Stimulated activated CD4-positive, alpha-beta T cell treated with anti-CD3 and anti-CD28 coated beads, Interleukin-2, amount 100 ng/mL, for 4 hours (primary cell): ENCODE measurements at places on chromosomes 12 and 14.

- no peak for DNase-seq
These were observed 2.2 kb downstream of the DNM1L start for GRCh38 chr12:32681272-32681671.

- DNase-seq = no peak
These were observed 87.2 kb downstream of the SPRING1 start for GRCh38 chr12:116650585-116651087.

DNA sequence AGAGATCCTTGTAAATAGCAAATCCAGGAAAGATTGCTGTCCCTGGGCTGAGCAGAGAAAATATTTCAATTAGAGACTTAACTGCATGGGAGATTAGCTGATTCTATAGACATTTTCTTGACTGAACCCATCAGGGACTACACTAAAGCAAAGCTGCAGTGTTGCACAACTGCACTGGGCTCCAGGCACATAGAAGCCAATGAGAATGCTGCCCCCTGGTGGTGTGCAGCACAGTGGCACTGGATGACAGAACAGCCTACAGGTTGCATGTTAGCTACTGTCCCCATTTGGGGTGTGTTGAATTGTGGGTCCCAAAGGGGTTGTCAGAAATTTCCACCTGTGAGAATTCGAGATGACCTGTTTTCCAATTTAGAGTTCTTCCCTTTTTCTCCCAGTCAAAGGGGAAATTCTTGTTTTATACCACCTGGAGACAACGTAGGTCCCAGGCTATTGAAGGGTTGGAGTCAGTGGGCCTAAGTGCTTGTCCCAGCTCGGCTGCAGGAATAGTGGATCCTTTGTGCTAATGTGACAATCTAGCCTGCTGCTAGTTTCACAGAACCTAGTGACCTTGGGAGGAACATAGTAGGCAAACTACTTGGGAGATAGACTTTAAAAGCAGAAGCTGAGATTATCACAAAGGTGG is 114.7 kb downstream of the SLC8A3 start:
- DNase-seq = peak; percentile 6

GRCh38 chr12:105590571-105590970 is 260.1 kb downstream of the C12orf75 start:
- no peak for DNase-seq

DNA sequence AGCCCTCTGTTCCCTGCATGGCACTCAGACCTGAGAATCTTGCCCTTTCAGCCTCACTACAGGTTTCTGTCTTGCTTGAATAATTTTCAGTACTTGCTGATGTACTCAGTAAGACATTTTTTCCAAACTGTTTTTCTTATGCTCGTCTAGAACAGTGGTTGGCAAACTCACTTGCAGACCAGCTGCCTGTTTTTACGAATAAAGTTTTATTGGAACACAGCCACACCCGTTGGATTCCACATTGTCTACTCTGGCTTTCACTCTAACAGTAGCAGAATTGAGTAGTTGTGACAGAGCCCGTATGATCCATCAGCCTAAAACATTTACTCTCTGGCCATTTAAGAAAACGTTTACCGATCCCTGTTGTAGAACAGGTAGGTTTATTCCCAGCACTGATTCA is 72.8 kb downstream of the FOXN4 start:
- no peak for DNase-seq

GRCh38 chr12:54053003-54053750 is 458 bp upstream of the HOXC4 start:
- no peak for DNase-seq

DNA sequence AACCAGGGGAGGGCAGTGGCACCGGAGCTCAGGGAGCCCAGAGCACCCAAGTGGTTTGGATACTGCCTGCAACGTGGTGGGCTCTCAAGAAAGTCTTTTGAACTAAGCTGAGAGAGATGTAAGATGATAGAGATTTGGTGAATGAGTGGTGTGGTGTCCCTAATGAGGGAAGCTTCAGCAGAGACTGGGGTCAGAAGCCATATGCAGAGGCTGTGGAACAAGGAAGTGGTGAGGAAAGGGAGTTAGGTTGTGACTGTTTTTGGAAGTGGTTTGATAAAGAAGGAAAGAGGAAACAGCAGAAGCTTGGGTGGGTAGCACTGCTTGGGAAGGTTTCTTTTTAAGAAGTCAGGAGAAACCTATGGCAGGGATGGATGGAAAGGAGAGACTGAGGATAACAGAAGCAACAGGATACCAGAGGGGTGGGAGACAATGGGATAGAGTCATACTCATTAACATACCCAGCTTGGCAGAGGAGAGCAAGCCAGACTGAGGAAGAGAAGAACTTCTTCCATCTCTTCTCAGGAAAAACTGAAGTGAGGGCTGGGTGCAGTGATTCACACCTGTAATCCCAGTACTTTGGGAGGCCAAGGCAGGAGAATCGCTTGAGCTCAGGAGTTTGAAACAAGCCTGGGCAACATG is 24.1 kb downstream of the SLC4A8 start:
- no peak for DNase-seq

DNA sequence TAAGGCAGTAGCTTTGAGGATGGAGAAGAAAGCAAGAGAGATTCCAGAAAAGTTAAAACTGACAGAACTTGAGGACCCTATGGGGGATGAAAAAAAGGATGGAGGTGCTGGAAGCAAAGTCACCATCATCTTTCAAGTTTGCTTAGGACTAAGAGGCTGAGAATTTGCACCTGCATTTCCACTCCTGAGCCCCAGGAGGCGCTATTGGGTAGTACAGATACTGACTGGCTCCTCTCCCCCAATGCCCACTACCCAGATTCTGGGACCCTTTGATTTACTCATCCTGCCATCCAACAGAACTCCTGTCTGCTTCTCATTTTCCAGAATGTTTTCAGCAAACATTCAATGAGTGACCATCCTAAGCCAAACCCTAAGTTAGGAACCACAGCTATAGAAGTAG is 34.0 kb upstream of the CMKLR1 start:
- no peak for DNase-seq

DNA sequence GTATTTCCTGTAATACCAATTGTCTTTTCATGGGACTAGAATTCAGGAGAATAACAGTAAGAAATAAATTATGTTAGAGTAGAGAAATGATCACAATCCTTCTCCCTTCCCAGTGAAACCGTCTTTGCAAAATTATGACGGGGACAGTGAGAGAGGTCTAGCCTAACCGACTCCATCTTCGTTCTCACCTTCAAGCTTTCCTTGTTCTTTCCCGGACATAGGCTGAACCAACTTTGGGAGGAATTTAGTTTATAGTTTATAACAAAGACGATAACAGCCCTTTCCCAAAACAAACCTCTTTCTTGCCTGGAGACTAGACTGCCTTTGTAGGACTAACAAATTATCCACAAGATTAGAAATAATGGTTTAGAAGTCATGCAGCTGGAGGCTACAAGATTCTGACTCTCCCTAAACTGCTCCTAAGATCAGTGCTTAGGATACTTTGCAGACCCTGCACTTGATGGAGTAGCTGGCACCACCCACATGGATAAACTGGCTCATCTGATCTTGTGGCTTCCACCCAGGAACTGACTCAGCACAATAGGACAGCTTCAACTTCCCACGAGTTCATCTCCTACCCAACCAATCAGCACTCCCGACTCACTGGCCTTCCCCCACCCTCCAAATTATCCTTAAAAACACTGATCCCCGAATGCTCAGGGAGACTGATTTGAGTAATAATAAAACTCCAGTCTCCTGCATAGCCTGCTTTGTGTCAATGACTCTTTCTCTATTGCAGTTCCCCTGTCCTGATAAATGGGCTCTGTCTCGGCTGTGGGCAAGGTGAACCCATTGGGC is 521.2 kb upstream of the TBX3 start:
- DNase-seq = no peak

DNA sequence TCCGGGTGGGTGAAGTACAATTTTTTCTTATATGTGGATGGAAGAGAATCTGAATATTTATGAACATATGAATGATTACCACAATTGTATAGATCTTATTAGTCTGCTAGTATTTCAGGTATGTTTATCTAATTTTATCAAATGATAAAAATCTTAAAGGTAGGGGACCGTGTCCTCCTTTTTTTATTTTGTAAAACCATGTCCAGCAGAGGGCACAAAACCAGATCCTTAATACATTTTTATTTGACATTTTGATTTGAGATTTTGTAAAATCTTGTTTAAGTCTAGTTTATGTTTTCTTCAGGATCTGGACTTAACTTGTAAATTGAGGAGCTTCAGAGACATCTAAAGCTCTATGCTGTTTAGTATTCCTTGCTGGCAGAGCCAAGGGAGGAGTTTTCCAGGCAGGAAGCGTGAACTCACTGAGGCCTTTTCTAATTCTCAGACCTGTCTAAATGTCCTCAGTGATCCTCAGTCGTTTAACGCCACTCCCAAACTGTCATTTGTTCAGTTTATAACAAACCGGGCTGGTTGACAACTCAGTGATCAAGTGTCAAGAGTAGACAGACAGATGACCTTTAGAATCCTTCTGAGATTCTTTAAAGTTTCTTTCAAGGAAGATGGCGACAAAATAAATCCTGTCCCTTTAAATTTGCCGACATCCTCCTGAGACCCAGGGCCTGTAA is 263.9 kb downstream of the KTN1 start:
- DNase-seq = no peak

- no peak for DNase-seq
These were observed 31.7 kb upstream of the ST8SIA1 start for GRCh38 chr12:22366181-22366580.

DNA sequence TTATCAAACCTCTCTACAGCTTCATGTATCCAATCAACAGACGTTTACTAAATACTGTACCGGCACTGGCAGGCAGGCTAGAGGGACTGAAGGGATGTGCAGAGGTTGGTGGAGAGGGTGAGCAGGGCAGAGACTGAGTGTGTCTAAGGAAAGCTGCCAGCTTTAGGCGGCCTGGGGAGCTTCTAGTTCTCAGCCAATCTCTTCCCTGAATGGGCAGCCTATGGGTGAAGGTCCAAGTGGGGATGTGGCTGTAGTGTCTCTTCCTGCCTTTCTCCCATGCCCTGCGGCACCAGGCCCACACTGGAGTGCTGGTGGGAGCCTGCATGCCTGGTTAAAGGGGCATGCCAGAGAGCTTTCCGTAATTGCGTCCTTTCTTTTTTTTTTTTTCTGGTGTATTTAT is 239.8 kb downstream of the CACNA1C start:
- DNase-seq = no peak

GRCh38 chr12:104695453-104696148 is 238.9 kb downstream of the CHST11 start:
- peak; percentile 74 for DNase-seq

- DNase-seq = no peak
These were observed 121.9 kb downstream of the DNAI7 start for GRCh38 chr12:25072906-25073650.

GRCh38 chr12:2693244-2693860 is 101.4 kb upstream of the FKBP4 start:
- no peak for DNase-seq

DNA sequence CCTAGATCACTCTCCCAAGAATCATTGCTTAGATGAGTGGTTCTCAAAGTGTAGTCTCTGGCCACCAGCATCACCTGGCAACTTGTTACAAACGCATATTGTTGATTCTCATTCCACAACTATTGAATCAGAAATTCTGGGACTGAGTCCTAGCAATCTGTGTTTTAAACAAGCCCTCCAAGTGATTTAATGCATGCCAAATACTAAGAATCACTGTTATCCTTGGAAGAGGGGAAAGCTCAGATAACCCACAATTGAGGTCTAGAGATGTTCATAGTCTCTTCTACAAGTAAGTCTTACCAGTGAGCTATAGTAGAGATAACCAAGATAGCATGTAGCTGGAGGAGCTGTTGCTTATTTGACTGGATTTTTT is 666.6 kb downstream of the DIO2 start:
- no peak for DNase-seq

DNA sequence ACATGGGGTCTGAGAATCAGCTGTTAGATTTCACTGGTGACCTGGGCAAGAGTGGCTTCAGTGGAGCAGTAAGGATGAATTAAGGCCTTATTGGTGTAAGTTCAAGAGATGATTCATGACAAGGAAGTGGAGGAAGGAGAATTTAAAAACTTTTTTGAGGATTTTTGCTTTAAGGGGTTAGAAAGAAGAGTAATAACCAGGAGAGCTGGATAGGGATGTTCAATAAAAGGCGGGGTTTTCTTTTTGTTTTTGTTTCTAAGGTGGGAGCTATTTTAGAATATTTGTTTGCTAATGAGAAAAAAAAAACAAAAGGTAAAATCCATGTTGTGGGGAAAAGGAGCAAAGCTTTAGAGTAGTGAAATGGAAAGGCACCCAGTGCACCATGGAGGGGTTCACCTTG is 15.2 kb upstream of the TUBA1B start:
- no peak for DNase-seq

DNA sequence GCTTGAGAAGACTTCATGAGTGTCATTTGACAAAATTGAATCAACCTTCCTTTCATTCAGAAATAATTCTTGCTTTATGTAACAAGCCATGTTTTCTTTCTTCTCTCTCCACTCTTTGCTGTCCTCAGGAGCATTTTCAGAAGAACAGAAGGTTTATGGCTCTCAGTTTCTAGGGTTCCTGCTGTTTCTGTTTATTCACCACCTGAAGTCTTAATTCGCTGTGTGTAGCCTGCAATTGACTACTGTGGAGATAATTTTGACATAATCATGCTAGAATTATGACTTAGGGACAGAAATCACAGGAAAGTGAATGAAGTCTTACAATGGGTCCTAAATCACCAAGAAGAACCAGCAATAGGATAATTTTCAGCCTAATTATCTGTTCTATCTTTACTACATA is 7.2 kb upstream of the PLEKHG7 start:
- DNase-seq = no peak

- no peak for DNase-seq
These were observed 17.0 kb downstream of the SIX1 start for GRCh38 chr14:60632257-60632656.

DNA sequence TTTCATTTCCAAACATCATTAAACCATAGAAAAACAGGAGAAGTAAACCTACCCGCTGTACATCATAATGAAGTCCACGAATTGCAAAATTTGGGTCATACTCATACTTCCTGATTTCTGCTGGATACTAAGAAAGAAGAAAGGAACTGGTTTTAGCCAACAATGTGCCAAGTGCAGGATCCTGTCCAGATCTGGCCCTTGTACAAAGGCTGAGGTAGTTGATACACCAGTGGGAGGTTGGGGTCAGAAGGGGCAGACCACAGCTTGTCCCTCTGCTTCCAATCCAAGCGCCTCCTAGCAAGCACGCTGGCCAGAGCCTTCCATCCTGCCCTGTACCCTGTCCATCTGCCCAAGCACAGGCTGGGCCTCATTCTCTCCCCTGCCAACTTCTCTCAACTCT is 34.2 kb downstream of the NT5DC3 start:
- DNase-seq = no peak

GRCh38 chr14:52377940-52378339 is 63.8 kb downstream of the PTGER2 start:
- no peak for DNase-seq

DNA sequence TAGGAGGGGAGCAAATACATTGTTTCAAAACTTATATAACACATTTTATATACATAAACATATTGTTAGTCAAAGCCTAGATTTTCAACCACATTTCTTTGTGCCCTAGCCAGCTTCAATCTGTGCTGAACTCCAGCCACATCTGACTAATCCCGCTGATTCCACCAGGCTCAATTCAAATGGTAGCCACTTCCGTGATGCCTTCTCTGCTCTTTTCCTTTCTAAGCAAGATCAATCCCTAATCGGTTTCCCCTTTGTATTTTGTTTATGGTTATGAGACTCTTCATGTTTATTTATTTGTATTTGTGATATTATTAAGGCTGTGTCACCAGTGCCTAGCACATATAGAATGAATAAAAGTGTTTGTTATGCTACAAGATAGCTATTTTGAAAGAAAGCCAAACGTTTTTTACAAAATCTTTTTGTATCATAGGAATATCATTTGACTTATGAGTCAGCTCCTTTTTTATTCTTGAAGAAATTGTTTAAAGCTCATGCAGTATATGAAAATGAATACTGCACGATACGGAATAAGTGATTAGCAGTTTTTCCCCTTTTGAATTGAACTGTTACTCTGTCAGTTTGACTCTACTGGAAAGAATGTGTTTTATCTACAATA is 110.2 kb downstream of the PLEKHA5 start:
- no peak for DNase-seq
